Dermis blood vessel endothelial cell (primary cell): ENCODE measurements at places on chromosomes 13 and 19. TPM values are rescaled to one million over a fixed set of nuclear protein-coding genes. Genes with fewer than 3 reads are reported as not detected.

KLK12 gene
- total RNA-seq, result not detected in 2 replicates

FLT1 gene
- total RNA-seq, result 74.7 and 82.9 TPM in 2 replicates

PCDH8 gene
- under 0.01 TPM in 1 of 2 replicates, not detected in the other for total RNA-seq

FUT1 gene
- 8.1 and 10.9 TPM in 2 replicates for total RNA-seq

GJA3 gene
- under 0.01 TPM in 1 of 2 replicates, not detected in the other for total RNA-seq

OR2Z1 gene
- not detected in 2 replicates for total RNA-seq

CYP4F8 gene
- not detected in 2 replicates for total RNA-seq

CYP4F11 gene
- total RNA-seq, result not detected in 2 replicates

IL11 gene
- 0.17 TPM in 1 of 2 replicates, not detected in the other for total RNA-seq

TINCR gene
- total RNA-seq, result under 0.01 TPM in 1 of 2 replicates, not detected in the other

MEIOSIN gene
- total RNA-seq, result not detected in 2 replicates

SPRED3 gene
- 0.51 and 1.0 TPM in 2 replicates for total RNA-seq

ZNF490 gene
- 10.2 and 13.1 TPM in 2 replicates for total RNA-seq

LILRB2 gene
- not detected in 2 replicates for total RNA-seq

EXOC3L2 gene
- 1.7 and 3.1 TPM in 2 replicates for total RNA-seq

ALOX5AP gene
- 0.14 and 0.34 TPM in 2 replicates for total RNA-seq

NR2F6 gene
- total RNA-seq, result 63.1 and 82.0 TPM in 2 replicates

PPM1N gene
- total RNA-seq, result 0.60 and 1.5 TPM in 2 replicates

DHX34 gene
- 10.9 and 12.2 TPM in 2 replicates for total RNA-seq

ZNF430 gene
- total RNA-seq, result 7.5 and 15.8 TPM in 2 replicates

KLHL26 gene
- 1.9 and 9.1 TPM in 2 replicates for total RNA-seq

MATK gene
- total RNA-seq, result 0.19 and 0.34 TPM in 2 replicates

LIM2 gene
- total RNA-seq, result not detected in 2 replicates

FOSB gene
- 0.65 and 23.8 TPM in 2 replicates for total RNA-seq

IZUMO2 gene
- not detected in 2 replicates for total RNA-seq

LGALS4 gene
- not detected in 2 replicates for total RNA-seq

C13orf42 gene
- not detected in 2 replicates for total RNA-seq

CDC42EP5 gene
- total RNA-seq, result 86.9 and 136 TPM in 2 replicates

ONECUT3 gene
- not detected in 2 replicates for total RNA-seq

SAE1 gene
- 168 and 236 TPM in 2 replicates for total RNA-seq

GNA15 gene
- total RNA-seq, result under 0.01 and 0.23 TPM in 2 replicates

ZNF813 gene
- total RNA-seq, result 4.9 and 5.3 TPM in 2 replicates

TTC9B gene
- not detected in 2 replicates for total RNA-seq

KIR3DL1 gene
- not detected in 2 replicates for total RNA-seq

SEMA6B gene
- 143 and 209 TPM in 2 replicates for total RNA-seq

CYP2A7 gene
- total RNA-seq, result not detected in 2 replicates

HCST gene
- total RNA-seq, result 0.19 TPM in 1 of 2 replicates, not detected in the other

FCER2 gene
- total RNA-seq, result not detected in 2 replicates

PSG1 gene
- under 0.01 TPM in 1 of 2 replicates, not detected in the other for total RNA-seq

TLE6 gene
- total RNA-seq, result 2.0 and 2.7 TPM in 2 replicates

FGF22 gene
- not detected in 2 replicates for total RNA-seq

ZIC5 gene
- under 0.01 TPM in 2 replicates for total RNA-seq

CLIP3 gene
- total RNA-seq, result 6.7 and 7.8 TPM in 2 replicates

MPHOSPH8 gene
- total RNA-seq, result 15.0 and 18.8 TPM in 2 replicates

SLC17A7 gene
- total RNA-seq, result 0.17 and 0.42 TPM in 2 replicates

ERICH4 gene
- not detected in 2 replicates for total RNA-seq

PROZ gene
- 0.17 TPM in 1 of 2 replicates, not detected in the other for total RNA-seq

ZNF571 gene
- 1.7 and 4.4 TPM in 2 replicates for total RNA-seq

ATP8A2 gene
- 0.09 and 0.17 TPM in 2 replicates for total RNA-seq
